ENCODE measurements at places on chromosomes 3 and 15.

GRCh38 chr3:141065841-141066805, 15.0 kb downstream of the SPSB4 start:
- DNase-seq, result no peak

GRCh38 chr3:112132975-112133448, at the start of gene GCSAM:
GCSAM (minus strand) TSS chr3:112133248; CDS start chr3:112133120, 128 bp downstream.
- DNase-seq, result no peak

GRCh38 chr15:101411085-101411484, 78.4 kb downstream of the PCSK6 start:
- DNase-seq, result no peak

- no peak for DNase-seq
These were observed 28.0 kb downstream of the FAM3D start for GRCh38 chr3:58638591-58638990.

DNA sequence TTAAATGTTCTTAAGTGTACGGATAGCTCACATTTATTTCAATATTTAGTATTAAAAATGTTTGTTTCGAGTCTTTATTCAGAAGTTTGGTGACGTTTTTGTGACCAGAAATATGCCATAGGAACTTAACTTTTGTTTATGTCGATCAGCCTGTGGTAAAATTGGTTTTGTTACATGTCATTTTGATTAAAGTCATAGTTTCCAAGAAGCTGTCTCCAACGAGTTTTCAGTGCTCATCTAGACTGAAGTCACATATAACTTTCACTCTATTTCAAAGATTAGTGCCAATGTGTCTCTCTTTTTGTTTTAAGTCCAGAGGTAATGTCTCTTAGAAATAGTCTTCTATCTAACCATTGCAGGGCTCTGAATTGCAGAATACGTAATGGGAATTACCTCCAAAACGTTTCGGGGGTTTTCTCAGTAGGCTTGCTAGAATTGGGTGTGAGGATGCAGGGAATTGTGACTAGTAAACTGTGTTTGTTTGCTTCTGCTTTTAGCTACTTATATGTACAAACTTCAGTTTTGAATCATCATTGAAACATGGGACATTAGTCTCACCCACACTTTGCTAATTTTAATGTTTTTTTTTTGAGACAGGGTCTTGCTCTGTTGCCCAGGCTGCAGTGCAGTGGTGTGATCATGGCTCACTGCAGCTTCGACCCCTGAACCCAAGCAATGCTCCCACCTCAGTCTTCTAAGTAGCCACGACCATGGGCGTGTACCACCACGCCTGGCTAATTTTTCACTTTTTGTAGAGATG, 3.0 kb downstream of the BUB1B start:
- DNase-seq, result no peak

DNA sequence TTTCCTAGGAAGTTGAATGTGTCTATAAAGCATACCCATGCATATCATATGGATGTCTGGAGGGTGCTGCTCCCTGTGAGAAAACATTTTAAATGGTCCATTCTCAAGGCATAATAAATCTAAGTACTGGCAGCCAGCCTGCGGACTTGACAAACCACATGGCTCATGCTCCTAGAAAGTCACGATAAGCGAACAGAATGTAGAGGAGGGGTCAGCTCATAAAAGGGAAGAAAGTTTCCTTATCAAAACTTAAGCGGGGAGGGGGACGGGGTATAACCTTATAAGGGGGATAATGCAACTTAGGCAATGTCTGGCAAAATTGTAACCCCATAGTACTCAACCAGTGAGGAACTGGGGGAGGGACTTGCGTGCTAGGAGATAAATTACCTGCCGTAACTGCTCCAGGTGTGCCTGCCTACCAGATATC, 159.8 kb upstream of the LMCD1 start:
- no peak for DNase-seq

DNA sequence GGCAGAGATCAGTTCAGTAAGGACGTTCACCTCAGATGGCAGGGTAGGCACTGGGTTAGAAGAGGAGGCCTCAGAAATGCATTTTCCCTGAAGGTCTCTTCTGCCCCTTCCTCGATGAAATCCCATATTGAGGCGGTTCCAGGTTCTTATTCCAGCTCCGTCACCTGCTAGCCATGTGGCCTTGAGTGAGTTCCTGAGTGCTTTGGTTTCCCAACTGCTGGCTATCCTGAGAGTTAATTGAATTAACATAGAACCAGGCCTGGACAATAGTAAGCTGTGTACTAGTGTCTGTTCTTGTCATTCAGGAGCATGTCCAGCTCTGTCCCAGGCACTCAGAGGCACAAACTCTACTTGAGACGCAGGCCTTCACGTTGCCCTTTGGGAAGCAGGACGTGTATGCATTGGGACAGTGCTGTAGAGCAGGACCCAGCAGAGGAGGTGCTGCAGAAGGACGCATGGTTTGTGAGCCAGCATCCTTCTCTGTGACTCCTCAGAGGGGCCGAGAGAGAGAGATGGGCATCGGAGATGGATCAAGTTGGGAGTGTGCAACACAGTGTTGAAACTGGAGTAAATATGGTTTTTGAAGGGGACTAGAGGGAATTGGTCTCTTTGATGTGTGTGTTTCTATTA, 114.2 kb downstream of the ASB7 start:
- no peak for DNase-seq

- DNase-seq, result no peak
These were observed 65.5 kb downstream of the MEF2A start for GRCh38 chr15:99631255-99631654.

Data from NCI-H460 (cell line).